ENCODE measurements at places on chromosomes 5 and 9. TPM values are rescaled to one million over a fixed set of nuclear protein-coding genes. Genes with fewer than 3 reads are reported as not detected.
A peak's percentile ranks its signal among the peaks of the same experiment; 100 is the strongest.

DNA sequence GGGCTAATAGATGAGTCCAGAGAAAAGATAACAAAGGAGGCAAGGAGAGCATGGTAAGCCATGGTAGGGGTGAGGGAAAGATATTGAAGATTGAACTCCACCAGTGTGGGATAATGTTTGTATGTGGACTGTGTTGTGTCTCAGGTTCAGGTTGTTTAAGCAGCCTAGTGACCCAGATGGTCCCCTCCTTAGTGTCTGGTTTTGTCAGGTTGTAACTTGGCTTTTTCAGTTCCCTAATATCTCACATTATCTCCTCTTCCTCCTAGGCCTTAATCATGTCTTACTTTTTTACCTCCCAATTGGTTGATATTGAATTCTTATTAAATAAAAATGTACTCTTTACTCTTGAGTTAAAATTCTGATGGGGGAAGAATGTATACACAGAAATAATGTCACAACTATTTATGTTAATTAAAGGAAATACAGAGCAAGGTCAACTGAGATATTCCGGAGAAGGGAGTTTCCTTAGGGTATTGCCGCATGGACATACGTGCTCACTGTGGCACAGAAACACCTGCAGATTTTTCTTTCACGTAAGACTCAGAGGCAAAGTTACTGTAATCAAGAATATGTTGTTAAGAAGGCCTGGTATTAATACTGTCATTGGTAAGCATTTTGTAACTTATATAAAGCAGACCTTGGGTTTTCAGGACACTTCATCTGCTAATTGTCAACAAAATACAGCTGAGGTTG, 23.4 kb upstream of the SH3GL2 start:
- H3K36me3 ChIP-seq, result no peaks in the 10 kb centered on the region
- no peaks in the 10 kb centered on the region for H3K4me1 ChIP-seq
- H3K27me3 ChIP-seq, result peaks cover 12% of the 10 kb centered on the region
- no peak overlapping the region for H3K27ac ChIP-seq
- no peak for DNase-seq
- no peak overlapping the region for H3K4me3 ChIP-seq

DNA sequence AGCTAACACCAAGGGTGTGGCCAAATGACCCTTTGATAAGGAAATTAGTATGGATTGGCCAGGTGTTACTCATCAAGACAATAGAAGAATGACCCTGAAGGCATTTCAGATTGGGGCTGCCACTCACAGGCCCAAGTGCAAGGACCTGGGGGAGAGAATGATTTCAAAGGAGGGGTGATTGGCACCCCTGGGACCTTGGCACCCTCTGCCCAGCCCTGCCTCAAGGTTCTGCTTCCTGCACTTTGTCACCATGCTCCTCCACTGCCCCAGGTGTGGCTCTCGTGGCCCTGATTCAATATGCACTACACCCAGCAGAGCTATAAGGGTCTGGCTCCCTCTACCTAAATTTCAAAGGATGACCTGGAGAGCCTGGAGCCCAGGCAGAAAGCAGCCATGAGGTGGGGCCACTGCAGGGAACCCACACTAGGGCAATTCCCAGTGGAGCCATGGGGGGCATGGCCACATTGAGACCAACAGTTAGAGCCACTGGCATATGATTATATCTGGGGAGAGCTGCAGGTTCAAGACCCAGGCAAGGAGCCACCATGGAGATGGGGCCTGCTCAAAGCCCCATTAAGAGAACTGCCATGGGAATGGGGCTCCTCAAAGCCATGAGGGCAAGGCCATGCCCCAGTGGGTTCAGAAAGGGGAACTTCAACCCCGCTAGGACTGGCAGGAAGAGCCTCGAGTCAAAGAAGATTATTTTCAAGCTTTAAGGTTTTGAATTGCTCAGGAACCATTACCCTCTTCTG, 93.0 kb downstream of the CEMIP2 start:
- no peak overlapping the region for H3K27ac ChIP-seq
- DNase-seq, result no peak
- H3K27me3 ChIP-seq, result no peaks in the 10 kb centered on the region
- H3K36me3 ChIP-seq, result no peaks in the 10 kb centered on the region

GRCh38 chr5:115378754-115379153, 82.3 kb upstream of the CCDC112 start:
- no peaks in the 10 kb centered on the region for H3K36me3 ChIP-seq
- no peak overlapping the region for H3K27ac ChIP-seq
- H3K4me1 ChIP-seq, result peaks cover 11% of the 10 kb centered on the region
- no peak for DNase-seq
- no peak overlapping the region for H3K4me3 ChIP-seq
- H3K27me3 ChIP-seq, result peaks cover 2% of the 10 kb centered on the region

- no peak for DNase-seq
- peaks cover 2% of the 10 kb centered on the region for H3K36me3 ChIP-seq
- H3K4me3 ChIP-seq, result no peak overlapping the region
- H3K27ac ChIP-seq, result no peak overlapping the region
- no peaks in the 10 kb centered on the region for H3K27me3 ChIP-seq
These were observed 669 bp upstream of the ZFP37 start for GRCh38 chr9:113057193-113057592.

- H3K27ac ChIP-seq, result no peak overlapping the region
- no peaks in the 10 kb centered on the region for H3K27me3 ChIP-seq
- H3K4me3 ChIP-seq, result no peak overlapping the region
- no peaks in the 10 kb centered on the region for H3K36me3 ChIP-seq
- no peak for DNase-seq
- H3K4me1 ChIP-seq, result peaks cover 48% of the 10 kb centered on the region
These were observed 124.9 kb upstream of the PTGER4 start for GRCh38 chr5:40554813-40555212.

DNA sequence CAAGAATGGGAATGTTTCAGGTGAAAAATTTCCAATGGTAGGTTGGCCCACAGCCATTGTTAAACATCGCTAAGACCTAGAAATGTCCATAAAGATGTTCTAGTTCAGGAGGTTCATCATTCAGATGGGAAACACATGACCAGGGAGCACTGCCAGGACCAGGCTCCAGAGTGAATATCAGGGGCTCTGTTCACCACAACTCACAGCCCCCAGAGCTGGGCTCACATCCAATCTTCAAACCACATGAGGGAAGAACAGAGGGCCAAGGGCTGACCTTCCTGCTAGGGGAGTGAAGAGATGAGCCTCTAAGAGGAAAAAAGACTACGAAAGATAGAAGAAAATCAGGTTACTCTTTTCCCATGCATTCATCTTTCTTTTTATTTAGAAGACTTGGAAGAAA, 205.8 kb downstream of the SEMA5A start:
- peaks cover 9% of the 10 kb centered on the region for H3K36me3 ChIP-seq
- H3K4me1 ChIP-seq, result peaks cover 82% of the 10 kb centered on the region
- H3K4me3 ChIP-seq, result no peak overlapping the region
- H3K27me3 ChIP-seq, result no peaks in the 10 kb centered on the region
- no peak overlapping the region for H3K27ac ChIP-seq

DNA sequence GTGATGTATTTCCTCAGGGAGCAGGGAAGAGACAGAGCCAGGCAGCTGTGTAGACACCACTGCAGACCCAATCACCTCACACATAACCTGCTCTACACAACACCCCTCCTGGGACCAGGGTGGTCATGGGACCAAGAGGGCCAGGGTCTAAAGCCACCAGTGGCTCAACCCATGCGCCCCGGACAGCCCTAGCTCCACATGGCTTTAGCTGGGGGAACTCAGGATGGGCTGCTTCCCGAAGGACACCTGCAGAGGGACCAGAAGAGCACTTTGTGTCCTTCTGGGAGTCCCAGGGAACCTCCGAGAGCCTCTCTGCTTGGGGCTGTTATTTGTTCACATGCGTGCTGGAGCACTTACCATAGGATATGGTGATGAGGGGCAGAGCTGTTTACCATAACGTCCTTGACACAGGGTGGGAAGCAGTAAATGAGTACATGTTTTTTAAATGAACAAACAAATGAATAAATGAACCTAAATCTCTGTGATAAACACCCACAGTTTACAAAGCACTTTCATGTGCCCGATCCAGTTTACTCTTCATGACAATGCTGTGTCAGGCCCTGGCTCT, 12.3 kb downstream of the SEPTIN8 start:
- H3K36me3 ChIP-seq, result peaks cover 37% of the 10 kb centered on the region
- peaks cover 28% of the 10 kb centered on the region for H3K4me1 ChIP-seq
- DNase-seq, result no peak
- no peak overlapping the region for H3K4me3 ChIP-seq
- H3K27ac ChIP-seq, result no peak overlapping the region
- H3K27me3 ChIP-seq, result no peaks in the 10 kb centered on the region

GRCh38 chr5:113433071-113433470, 1.7 kb downstream of the TSSK1B start:
- peaks cover 1% of the 10 kb centered on the region for H3K36me3 ChIP-seq
- no peaks in the 10 kb centered on the region for H3K4me1 ChIP-seq
- H3K27me3 ChIP-seq, result no peaks in the 10 kb centered on the region
- no peak overlapping the region for H3K4me3 ChIP-seq
- no peak for DNase-seq

DNA sequence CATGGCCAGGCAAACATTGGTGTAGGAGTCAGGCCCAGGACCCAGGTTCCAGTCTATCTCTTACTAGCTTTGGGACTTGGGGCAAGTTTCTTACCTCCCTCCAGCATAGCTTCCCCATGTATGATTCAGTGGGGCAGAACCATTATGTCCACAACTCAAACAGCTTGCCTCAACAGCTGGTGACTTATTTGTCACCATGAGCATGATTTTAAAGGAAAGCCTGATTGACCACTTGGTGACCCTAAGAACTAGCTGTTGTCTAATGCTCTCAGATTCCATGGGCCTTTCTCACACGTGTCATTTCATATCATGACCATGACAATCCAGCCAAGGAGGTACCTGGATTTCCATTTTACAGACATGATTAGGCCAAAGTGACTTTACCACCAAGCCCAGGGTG, 126.4 kb downstream of the TTLL11 start:
- H3K27me3 ChIP-seq, result no peaks in the 10 kb centered on the region
- no peak overlapping the region for H3K27ac ChIP-seq
- DNase-seq, result no peak
- H3K4me3 ChIP-seq, result no peak overlapping the region

DNA sequence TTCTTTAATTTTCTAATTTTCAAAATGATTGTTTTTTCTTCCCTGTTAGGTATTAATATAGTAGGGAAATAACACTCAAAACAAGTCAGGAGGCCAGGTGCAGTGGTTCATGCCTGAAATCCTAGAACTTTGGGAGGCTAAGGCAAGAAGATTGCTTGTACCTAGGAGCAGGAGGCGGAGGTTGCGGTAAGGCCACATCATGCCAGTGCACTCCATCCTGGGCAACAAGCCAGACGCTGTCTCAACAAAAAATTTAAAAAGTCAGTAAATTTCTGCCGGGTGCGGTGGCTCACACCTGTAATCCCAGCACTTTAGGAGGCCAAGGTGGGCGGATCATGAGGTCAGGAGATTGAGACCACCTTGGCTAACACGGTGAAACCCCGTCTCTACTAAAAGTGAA, 10.2 kb upstream of the CDK7 start:
- no peaks in the 10 kb centered on the region for H3K27me3 ChIP-seq
- no peaks in the 10 kb centered on the region for H3K4me1 ChIP-seq
- no peak for DNase-seq
- peaks cover 2% of the 10 kb centered on the region for H3K36me3 ChIP-seq
- no peak overlapping the region for H3K27ac ChIP-seq
- no peak overlapping the region for H3K4me3 ChIP-seq

- peaks cover 51% of the 10 kb centered on the region for H3K4me1 ChIP-seq
- H3K27ac ChIP-seq, result no peak overlapping the region
- H3K4me3 ChIP-seq, result no peak overlapping the region
- peaks cover 2% of the 10 kb centered on the region for H3K36me3 ChIP-seq
- DNase-seq, result no peak
These were observed 122.0 kb downstream of the NPR3 start for GRCh38 chr5:32833127-32833526.

- H3K4me3 ChIP-seq, result no peak overlapping the region
- peaks cover 21% of the 10 kb centered on the region for H3K27me3 ChIP-seq
These were observed 25.0 kb upstream of the CCNH start for GRCh38 chr5:87437724-87438123.

GRCh38 chr5:96876292-96876850, at the start of gene ERAP2:
TSS of gene ERAP2 (plus strand) at chr5:96876500. CDS start at chr5:96879686, 3,186 bp downstream.
- no peak for DNase-seq
- peaks cover 23% of the 10 kb centered on the region for H3K4me1 ChIP-seq
- H3K27ac ChIP-seq, result peak within 1 kb of the TSS; percentile 82
- H3K27me3 ChIP-seq, result no peaks in the 10 kb centered on the region
- peak within 1 kb of the TSS; percentile 74 for H3K4me3 ChIP-seq

DNA sequence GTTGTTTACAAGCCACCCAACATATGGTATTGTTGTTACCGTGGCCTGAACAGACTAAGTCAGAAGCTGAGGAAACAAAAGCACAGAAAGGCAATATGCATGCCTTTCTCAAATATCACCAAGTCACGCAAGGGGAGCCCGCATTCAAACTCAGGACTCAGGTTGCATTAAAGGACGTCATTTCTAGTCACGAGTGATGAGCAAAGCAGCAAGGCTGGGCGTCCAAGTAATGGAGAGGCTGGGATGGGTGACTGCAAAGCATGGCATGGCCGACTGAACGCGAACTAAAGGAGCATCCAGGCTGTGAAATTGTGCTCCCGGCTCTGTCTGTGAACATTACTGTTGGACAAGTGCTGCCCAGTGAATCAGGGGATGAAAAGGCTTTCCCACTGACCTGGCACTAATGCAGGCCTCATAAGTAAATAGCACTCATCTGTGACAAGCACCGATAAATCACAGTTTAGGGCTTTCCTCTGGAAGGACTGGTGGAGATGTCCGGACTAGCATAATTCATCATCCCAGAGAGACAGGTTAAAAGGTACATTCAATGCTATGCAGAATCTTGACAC, 202.8 kb downstream of the SPOCK1 start:
- no peak overlapping the region for H3K27ac ChIP-seq
- no peaks in the 10 kb centered on the region for H3K27me3 ChIP-seq
- H3K36me3 ChIP-seq, result no peaks in the 10 kb centered on the region
- H3K4me1 ChIP-seq, result peaks cover 22% of the 10 kb centered on the region
- H3K4me3 ChIP-seq, result no peak overlapping the region
- DNase-seq, result no peak

GRCh38 chr9:93194641-93195040, 10.7 kb downstream of the WNK2 start:
- H3K36me3 ChIP-seq, result peaks cover 2% of the 10 kb centered on the region
- no peak overlapping the region for H3K4me3 ChIP-seq
- H3K27ac ChIP-seq, result no peak overlapping the region
- no peak for DNase-seq
- peaks cover 23% of the 10 kb centered on the region for H3K27me3 ChIP-seq

- no peaks in the 10 kb centered on the region for H3K36me3 ChIP-seq
- DNase-seq, result no peak
- H3K27me3 ChIP-seq, result no peaks in the 10 kb centered on the region
- no peak overlapping the region for H3K27ac ChIP-seq
These were observed 118.0 kb downstream of the SLF1 start for GRCh38 chr5:94736498-94736897.

Gene SLC44A1
- total RNA-seq, result 34.5 TPM

Gene OBP2B
- total RNA-seq, result not detected

Gene NUDT12
- total RNA-seq, result 7.4 TPM

Gene COMMD10
- total RNA-seq, result 18.0 TPM

Gene KLHL9
- 32.6 TPM for total RNA-seq

Gene PCDHA12
- 23.6 TPM for total RNA-seq

Gene SPACA9
- 5.4 TPM for total RNA-seq

Gene PTPN3
- total RNA-seq, result 7.2 TPM

Gene PCDHGA10
- total RNA-seq, result 14.9 TPM

Gene GPR21
- 5.5 TPM for total RNA-seq

Gene LCN1
- 0.60 TPM for total RNA-seq

All from chondrocyte (in vitro differentiated cells).